Thoracic aorta (tissue), 2 donors: ENCODE measurements at places on chromosomes 7 and 10. TPM values are rescaled to one million over a fixed set of nuclear protein-coding genes. Genes with fewer than 3 reads are reported as not detected.

DNA sequence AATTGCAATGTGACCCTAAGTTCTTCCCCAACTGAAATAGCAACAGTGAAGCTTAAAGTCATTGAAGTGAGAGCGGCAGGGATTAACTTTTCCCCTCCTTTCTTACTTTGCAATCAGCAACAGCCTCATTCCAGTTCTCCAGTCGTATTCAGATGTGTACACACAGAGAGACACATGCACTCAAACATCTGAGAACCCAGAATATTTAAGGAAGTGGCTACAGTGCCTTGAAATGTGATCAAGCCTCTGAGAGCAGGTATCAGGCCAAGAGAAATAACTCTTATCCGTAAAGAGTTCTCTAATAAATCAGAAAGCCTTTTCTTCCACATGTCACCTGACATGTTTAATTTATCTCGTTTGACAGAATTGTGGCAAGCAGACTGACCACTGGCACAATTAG is 388.9 kb upstream of the NPVF start:
- no peak for DNase-seq

DNA sequence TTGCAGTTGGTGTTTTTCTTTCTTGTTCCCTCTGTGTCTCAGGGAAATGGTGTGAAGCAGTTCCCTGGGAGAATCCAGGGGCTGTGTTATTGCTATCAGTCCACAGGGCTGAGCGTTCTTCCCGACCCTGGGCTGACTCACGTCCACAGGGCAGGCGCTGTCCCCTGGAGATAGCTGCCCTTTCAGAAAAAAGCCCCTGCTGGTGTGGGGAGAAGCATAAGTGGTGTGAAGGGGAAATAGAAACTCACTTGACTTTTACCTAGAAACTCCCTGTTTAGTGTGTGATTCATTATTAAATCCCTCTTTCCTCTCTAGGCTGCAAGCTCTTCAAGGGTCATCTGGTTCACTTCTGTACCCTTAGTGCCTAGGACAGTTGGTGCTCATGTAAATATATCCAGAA is 63.3 kb upstream of the SMNDC1 start:
- DNase-seq = no peak

DNA sequence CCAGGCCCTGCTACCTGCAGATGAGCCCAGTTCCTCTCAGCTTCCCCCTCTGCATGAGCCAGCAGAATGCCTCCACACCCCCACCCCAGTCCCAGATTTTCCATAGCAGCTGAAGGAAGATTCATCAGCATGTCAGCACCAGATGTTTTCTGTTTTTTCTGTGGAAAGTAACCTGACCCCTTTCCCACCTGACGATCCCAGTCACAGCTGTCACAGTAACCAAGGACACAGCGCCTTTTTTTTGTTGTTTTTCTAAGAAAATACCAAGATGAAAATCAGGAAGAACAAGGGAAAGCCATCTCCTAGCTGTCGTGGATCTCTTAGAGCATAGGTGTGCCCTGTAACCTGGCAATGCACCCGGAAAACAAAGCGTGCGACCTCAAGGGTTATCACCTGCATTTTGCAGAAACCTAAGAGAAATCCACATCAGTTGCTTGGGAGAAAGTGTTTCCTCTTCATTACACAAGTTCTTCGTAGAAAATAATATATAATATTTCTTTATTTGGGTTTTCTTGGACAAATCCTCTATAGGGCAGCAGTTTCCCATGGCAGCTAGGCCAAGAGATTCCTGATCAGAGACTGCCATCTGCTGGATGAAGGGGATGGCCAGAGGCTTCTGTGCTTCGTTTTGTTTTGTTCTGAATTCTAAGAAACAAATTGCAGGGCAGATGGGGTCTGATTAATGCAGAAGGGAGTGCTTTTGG is 401.9 kb downstream of the TNS3 start:
- no peak for DNase-seq

DNA sequence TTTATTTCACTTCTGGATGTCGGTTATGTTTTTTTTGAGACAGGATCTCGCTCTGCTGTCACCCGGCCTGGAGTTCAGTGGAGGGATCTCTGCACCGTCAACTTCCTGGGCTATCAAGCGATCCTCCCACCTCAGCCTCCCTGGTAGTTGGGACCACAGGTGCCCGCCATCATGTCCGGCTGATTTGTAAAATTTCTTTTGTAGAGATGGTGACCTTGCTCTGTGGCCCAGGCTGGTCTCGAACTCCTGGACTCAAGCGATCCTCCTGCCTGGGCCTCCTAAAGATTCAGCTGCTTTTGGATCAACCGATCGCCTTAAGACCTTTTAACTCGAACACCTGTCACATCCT is 606 bp upstream of the RABGEF1 start:
- DNase-seq = no peak

GRCh38 chr10:85604884-85605283 is 761.7 kb downstream of the GRID1 start:
- no peak for DNase-seq

DNA sequence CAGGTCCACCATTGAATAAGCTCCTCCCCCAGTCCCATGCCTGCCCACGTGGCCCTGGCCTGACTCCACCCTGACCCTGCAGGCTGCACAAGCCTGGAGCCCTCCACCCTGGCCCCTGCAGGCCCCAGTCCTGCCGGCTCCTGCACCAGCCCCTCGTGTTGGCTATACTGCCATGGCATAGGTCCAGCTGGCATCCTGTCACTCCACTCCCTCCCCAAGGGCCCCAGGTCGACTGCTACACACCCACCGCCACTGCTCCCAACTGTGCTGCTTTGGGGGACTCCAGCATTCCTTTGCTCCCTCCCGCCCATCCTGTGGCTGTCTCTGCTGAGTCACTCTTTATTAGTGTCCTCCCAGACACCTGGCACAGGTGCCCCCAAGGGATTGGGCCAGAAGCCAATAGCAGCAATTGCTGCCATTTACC is 32.4 kb upstream of the HSPA12A start:
- no peak for DNase-seq

- no peak for DNase-seq
Observed at GRCh38 chr7:54811041-54811845, 52.2 kb upstream of the SEC61G start.

The ECHS1 gene
- total RNA-seq = 64.6 TPM

DNA sequence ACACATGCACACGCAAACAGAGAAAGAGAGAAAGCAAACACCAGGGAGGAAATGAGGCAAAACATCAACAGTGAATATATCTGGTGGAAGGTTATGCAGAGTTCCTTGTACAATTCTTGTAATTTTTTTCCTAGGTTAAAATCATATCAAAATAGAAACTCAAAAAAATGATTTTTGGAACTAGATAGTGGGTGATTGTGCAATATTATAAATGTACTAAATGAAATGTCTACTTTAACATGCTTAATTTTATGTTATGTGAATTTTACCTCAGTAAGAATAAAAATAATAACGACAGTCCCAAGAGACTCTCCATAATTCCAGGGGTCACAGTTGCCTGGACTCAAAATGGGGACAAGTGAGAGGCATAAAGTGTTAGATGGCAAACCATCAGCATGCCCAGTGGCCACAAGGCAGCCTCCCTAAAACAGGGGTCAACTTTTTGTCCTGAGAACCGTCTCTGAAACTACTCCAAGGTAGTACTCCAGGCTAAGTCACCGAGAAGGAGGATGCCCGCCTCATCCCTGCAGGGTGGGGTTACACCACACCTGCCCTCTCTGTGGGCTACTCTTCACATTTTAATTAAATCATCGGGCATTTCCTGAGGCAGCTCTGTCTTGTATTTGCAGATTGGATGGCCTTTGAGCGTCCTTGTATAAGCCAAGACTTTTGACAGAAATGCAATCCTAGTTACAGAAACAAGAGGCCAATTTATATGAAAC is 267.7 kb downstream of the ELMO1 start:
- no peak for DNase-seq

DNA sequence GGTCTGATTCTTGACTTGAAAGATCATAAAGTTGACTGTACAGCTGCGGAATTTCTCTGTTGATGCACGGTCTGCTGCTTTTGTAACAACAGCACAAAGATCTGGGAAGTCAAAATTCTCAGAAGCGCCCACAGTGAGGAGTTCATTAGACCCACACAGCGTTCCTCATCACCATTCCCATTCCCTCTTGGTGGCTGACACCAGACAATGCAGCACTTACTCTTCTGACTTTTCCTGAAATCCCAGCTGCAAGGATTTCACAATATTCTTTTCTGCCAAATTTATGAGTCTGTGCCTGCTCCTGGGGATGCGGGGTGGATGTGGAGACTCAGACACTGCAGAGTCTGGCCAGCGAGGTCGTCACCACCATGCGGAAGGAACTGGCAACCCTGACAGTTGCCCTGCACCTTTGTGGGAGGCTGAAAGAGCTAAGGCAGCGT is 233.9 kb downstream of the FANK1 start:
- DNase-seq = no peak

The EIF3B gene
- 150 TPM for total RNA-seq

DNA sequence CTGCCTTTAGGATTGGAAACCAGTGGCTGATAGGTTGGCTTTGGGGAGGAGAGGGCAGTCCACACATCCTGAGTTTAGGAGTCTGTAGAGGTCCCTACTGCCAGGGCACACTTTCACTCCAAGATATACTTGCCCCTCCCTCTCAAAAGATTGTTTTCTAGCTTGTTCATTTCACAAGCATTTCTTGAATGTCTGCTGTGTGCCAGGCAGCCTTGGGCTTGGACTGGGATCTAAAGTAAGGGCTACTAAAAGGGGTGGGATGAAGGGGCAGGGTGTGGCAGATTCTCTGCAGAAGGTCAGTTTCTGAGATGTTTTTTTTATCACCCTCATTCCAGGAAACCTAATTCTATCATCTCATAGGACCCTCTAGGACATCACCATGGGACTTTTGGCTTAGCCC is 272.4 kb downstream of the SKAP2 start:
- no peak for DNase-seq

- DNase-seq = no peak
Observed at GRCh38 chr10:42149027-42149700, 489.2 kb downstream of the ZNF33B start.

The PKD1L1 gene
- 0.85 TPM for total RNA-seq

The NKX1-2 gene
- not detected for total RNA-seq

GRCh38 chr7:157944734-157945291 is 608.0 kb downstream of the DNAJB6 start:
- no peak for DNase-seq

GRCh38 chr10:62594093-62594520 is 210.4 kb upstream of the ADO start:
- DNase-seq = no peak

The ADAM8 gene
- 14.0 TPM for total RNA-seq

GRCh38 chr7:26329520-26330255 is 38.0 kb downstream of the SNX10 start:
- DNase-seq = no peak

DNA sequence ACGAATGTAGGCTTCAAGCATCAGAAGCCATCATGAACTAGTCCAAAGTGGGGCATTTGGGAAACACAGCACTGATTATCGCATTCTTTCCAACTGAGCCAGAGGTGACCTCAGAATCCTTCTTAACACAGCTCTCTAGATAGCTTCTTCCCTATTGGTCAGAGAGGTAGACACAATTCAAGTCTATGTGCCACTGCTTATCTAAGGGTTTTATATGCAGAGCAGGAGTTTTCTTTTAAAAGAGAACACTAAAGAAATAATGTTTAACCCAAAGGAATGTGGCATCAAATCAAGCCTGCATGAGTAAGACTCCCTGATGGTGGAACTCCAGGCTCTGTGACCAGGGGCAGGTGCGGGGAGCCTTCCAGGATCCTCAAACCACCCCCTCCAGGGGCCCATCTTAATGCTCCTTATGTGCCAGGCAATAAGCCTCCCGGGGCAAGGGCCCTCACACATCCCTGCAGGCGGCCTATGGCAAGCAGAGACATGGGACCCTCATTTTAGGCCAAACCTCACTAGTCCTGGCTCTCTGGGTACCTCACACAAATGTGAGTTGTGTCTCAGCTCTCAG is 13.8 kb downstream of the HSPA12A start:
- DNase-seq = no peak

GRCh38 chr10:122462533-122463465 is 1.4 kb downstream of the HTRA1 start:
- no peak for DNase-seq

DNA sequence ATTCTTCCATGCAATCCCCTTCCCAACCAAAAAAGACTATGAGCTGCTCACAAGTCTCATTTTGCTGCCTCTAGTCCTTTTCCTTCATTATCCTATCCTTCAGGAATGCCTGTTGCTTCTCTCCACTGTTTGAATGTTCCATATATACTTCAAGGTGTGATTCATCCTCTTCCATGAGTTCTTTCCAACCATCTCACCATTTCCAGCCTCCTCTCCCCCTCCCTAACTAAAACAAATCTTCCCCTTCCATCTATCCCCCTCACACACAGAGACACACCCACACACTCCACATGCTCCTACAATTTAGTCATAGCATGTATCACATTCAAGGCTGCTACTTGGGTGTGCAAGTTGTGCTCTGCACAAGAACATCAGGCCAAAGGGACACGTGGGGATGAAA is 254.3 kb downstream of the DYNC1I1 start:
- DNase-seq = no peak

The FXYD4 gene
- not detected for total RNA-seq

The HOGA1 gene
- total RNA-seq = 7.0 TPM

The CD36 gene
- 94.8 TPM for total RNA-seq
